ENCODE measurements at places on chromosomes 1 and 21.

- DNase-seq: no peak
These were observed 104.1 kb downstream of the NTNG1 start for GRCh38 chr1:107244709-107245500.

- DNase-seq: peak; percentile 48
These were observed 9.0 kb upstream of the RHBG start for GRCh38 chr1:156359973-156360372.

GRCh38 chr1:53473463-53473862 is 14.3 kb downstream of the DMRTB1 start:
- no peak for DNase-seq

GRCh38 chr21:42234464-42235241 is 15.7 kb downstream of the ABCG1 start:
- DNase-seq: peak; percentile 26

- no peak for DNase-seq
These were observed 6.2 kb upstream of the POFUT2 start for GRCh38 chr21:45293726-45294401.

GRCh38 chr1:117372863-117373412 is 5.7 kb downstream of the MAN1A2 start:
- DNase-seq: no peak

DNA sequence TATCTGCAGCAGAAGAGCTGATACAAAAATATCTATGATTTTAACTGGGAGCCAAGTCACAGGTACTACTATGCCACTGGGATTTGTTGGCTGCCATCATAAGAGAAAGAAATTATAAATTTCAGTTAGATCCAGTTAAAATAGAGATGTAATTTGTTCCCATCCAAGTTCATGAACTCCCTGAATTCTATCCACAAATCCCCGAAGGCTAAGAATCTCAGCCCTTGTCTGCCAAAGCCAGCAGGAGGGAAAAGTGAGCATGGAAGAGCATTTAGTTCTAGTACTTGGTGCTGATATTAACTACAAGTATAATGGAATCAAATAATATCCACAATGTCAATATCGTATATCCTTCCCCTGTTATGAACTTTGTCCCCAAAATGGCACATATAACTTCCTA is 801.1 kb upstream of the CXADR start:
- no peak for DNase-seq

GRCh38 chr1:176199707-176200106 is 7.4 kb downstream of the COP1 start:
- DNase-seq: no peak

DNA sequence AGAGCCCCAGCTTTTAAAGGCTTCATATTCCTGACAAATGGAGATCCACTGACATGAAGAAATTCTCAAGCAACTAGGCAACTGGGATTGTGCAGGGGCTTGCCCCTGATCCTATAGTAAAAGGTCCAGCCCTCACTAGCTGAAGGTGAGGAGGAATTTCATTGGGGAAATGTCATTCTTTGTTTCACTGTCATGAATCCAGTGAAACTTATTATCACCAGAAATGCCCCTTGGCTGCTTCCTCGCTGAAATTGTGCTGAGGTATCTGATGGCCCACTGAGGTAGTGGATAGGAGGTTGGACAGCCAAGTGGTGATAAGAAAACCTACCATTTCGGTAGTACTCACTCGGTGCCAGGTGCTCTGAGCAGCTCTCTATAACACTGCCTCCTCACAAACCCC is 36.2 kb downstream of the CCN1 start:
- no peak for DNase-seq

DNA sequence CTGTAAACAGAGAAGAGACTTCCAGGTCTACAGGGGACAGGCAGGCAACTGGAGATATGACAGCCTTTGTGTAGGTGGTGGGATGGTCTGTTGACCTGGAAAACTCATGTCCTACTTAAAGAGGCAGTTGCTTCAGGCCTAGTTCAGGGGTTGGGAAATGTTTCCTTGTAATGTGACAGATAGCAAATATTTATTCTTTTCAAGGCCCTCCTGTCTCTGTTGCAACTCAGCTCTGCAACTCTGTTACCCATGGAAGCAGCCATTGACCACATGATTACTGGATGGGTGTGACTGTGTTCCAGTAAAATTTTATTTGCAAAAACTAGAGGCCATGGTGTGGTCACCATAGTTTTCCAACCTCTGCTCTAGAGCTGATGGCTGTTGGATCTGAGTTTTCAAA is 341.9 kb downstream of the PTBP2 start:
- DNase-seq: no peak

GRCh38 chr1:178768423-178768822 is 43.4 kb downstream of the RALGPS2 start:
- DNase-seq: peak; percentile 36

GRCh38 chr21:17482928-17483327 is 29.9 kb upstream of the CXADR start:
- DNase-seq: no peak

DNA sequence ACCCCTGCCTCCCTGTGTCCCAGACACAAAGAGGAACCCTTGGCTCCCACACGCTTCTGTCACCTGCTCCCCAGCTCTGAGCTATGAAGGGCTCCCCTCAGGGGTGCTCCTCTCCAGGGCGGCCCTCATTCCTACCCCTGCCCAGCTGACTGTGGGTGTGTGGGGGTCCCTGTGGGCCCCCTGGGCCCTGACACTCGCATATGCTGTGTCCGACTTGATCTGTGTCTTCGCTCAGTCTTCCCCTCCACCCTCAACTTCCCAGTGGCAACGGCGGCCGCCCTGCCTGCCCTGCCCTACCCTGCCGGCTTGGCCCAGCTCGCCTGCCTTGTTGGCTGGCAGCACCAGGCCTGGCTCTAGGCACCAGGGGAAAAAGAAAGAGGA is 1.2 kb downstream of the KCNQ4 start:
- DNase-seq: no peak

GRCh38 chr1:89460325-89460724 is 64.3 kb upstream of the LRRC8B start:
- no peak for DNase-seq

DNA sequence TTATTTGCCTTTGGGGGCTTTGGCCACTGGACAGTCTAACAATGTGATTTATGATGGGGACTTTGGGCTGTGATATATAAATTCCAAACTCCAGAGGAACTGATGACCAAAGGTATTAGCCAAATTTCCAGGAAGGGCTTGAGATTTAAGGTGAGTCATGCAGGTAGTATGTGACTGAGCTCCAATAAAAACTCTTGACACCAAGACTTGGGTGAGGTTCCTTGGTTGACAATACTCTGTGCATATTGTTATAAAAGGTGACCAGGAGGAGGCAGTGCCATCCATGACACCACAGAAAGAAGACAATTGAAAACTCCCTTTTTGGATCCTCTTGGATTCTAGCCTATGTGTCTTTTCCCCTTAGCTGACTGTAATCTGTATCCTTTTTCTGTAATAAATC is 392.7 kb upstream of the LRRC7 start:
- no peak for DNase-seq

- DNase-seq: no peak
These were observed 7.5 kb downstream of the RBM15 start for GRCh38 chr1:110346690-110347089.

DNA sequence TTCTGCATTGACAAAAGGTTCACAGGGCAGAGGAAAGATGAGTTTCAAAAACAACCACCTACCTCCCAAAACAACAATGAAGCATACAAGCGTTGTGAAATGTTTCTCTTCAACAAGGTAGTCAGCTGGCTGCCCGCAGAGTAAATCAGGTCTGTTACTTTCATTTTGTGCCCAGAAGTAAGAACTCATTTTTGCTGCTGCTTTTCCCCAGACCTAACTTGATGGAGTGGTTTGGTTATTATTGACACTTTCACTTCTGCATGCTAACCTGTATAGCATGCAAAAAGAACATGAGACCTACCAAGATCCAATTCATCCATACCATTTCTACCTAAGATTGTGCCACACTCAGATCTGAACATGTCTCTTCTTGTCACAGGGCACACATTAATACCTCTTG is 1.3 kb downstream of the SLC9C2 start:
- DNase-seq: peak; percentile 10

DNA sequence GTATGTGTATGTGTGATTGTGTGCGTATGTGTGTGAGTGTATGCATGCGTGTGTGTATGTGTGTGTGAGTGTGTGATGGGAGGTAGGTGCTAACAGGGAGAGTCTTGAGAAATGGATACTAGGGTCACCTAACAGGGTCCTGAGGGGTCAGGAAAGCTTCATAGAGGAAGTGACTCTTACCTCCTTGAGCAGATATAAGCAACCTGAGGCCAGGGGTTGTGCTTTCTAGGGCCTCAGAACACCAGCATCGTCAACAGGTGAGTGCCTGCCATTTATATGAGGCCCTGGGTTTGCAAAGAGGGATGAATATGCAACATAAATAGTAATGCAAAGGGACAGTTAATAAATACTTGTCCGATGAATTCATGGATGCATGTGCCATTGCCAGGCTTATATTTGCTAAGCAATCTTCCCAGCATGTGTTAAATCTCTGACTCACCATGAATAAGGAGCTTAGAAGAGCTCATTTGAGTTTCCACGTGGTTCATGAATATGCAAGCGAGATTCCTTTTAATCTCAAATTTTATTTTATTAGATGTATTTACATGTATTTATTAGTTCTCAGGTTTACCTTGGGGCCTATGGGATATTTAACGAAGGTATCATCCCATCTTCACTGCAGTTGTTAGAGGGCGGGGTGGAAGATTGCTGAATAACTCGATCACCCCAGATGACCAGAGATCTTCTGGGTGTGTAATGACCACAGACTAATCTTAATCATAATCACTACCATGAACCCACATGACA is 438.3 kb downstream of the CAMTA1 start:
- peak; percentile 61 for DNase-seq

GRCh38 chr1:5798151-5798730 is 194.0 kb downstream of the NPHP4 start:
- no peak for DNase-seq

GRCh38 chr1:148290881-148291280 is 138.8 kb upstream of the NBPF11 start:
- no peak for DNase-seq

DNA sequence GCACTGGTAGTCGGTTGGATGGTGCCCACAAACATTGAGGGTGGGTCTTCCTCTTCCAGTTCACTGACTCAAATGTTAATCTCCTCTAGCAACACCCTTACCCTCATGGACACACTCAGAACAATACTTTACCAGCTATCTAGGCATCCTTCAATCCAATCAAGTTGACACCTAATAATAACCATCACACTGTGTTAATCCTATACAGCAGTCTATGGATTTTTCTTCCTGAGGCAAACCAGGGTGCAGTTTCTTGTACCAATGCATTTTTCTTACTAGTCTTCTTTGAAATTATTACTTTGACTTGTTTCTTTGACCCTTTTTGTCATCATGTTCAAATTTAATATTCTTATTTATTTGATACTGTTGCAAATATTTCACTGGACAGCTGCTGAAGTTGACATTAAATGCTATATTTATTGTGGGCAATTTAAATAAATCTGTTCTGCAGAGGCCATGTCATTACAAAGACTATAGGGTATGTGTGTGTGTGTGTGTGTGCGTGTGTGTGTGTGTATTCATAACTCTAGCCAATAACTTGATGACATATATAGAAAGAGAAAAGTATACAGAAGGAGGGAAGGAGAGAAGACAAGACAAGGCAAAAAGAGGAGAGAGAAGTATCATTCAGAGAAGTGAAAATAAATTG is 884.8 kb upstream of the NEGR1 start:
- DNase-seq: no peak

GRCh38 chr21:23607782-23608431 is 1999.4 kb downstream of the MRPL39 start:
- no peak for DNase-seq

DNA sequence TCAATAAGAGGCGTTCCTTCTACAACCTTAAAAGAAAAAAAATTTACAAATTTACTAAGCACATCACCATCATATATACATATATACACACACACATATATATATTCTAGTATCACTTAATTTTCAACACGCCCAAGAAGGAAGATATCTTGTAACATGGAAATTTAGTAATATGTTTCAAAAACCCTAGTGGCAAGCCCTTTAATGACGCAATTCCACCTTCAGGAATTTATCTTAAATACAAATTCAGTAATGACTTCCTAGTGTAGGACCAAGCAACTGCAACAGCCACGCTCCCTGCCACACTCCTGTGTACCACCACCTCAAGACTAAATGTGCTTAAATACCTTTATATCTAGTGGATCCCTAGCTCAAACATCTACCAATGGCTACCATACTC is 12.5 kb downstream of the LBR start:
- no peak for DNase-seq

DNA sequence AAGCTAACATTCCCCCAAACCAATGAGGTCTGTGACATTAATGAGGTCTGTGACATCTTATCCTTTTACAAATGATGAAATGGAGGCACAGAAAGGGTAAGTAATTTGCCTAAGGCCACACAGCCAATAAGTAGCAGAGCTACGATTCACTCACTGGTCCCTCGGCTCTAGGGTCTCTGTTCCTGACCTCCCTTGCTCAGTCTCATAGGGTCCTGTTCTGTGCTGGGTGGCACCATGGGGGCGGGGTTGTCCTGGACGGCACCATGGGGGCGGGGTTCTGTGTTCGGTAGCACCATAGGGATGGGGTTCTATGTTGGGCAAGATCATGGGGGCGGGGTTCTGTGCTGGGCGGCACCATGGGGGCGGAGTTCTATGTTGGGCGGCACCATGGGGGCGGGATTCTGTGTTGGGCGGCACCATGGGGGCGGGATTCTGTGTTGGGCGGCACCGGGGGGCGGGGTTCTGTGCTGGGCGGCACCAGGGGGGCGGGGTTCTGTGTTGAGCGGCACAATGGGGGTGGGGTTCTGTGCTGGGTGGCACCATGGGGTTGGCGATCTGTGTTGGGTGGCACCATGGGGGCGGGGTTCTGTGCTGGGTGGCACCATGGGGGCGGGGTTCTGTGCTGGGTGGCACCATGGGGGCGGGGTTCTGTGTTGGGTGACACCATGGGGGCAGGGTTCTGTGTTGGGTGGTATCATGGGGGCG is 55.6 kb downstream of the CLSTN1 start:
- DNase-seq: peak; percentile 25

- DNase-seq: peak; percentile 14
These were observed 55.6 kb downstream of the PTPRF start for GRCh38 chr1:43586136-43586731.

DNA sequence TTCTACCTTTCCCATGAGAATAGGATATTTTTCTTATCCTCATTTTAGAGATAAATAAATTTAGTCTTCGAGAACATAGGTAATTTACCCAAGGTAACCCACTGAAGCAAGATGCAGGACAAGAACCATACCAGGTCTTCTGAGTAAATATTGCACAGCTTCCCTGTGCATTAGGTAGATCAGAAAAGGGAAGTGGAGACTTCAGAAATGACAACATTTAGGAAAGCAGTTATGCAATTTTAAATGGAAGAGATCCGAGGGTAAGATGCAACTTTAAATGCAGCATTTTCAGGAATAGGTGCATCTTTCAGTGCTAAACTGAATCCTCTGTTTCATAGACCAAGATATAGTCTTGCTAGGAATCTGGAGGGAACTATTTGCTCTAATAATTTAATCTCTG is 206.4 kb upstream of the SGIP1 start:
- DNase-seq: no peak

Data from MCF 10A (cell line).